ENCODE measurements at places on chromosomes 16 and 17. TPM values are rescaled to one million over a fixed set of nuclear protein-coding genes. Genes with fewer than 3 reads are reported as not detected.

DNA sequence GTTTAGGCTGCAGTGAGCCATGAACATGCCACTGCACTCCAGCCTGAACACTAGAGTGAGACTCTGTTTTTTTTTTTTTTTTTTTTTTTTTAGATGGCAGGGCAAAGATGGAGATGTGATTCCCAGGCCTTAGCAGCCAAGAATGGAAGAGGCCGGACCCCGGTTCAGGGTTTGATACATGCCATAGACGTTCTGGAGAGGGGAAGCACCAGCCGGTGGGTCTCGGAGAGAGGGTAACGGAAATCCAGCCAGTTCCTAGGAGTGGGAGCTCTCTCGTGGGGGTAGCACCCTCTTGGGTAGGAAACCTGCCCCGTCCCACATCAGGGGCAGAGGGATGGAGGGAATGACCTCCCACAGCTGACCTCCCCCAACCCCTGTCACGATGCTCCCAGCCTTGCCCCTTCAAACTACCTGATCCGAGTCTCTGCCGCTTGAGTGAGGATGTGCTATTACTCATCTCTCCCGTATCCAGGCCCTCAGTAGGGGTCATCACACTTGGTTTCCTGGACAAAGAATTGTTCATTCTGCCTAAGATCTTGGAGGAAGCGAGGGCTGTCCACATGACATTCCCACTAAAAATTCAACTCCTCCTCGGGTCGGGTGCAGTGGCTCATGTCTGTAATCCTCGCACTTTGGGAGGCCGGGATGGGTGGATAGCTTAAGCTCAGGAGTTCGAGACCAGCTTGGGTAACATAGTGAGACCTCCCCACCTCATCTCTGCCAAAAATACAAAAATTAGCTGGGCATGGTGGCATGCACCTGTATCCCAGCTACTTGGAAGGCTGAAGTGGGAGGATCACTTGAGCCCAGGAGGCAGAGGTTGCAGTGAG lies 47.3 kb downstream of the MIS12 start:
- DNase-seq = no peak

DNA sequence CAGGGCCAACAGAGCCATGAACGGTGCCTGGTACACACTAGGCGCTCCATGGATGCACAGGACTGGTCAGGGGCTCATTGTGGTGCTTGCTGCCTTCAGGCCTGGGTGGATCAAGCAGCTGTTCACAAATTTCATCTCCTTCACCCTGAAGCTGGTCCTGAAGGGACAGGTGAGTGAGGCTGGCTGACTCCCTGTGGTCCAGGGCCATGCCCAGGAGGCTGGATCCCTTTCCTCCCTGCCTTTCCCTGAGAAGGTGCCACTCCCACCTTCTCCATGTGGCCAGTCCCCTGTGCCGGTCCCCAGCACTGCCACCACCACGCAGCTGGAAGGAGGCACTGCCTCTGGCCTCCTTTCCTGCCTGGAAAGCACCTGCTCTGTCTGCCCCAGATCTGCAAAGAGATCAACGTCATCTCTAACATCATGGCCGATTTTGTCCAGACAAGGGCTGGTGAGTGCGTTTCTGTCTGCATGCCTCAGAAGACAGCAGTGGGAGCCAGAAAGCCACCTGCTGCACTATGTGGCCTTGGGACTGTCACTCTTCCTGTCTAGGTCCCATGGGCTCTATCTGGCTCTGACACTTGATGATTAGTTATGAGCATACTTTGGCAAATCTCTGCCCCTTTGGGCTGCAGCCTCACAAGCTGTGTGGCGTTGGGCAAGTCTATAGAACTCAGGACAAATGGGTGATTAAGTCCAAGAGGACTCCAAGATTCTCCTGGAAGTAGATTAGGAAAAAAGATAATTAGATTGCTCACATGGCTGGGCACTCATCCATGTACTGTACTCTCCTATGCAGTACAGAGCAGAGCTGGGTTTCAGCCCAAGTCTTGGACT lies 9.4 kb downstream of the CETP start:
- DNase-seq = no peak

DNA sequence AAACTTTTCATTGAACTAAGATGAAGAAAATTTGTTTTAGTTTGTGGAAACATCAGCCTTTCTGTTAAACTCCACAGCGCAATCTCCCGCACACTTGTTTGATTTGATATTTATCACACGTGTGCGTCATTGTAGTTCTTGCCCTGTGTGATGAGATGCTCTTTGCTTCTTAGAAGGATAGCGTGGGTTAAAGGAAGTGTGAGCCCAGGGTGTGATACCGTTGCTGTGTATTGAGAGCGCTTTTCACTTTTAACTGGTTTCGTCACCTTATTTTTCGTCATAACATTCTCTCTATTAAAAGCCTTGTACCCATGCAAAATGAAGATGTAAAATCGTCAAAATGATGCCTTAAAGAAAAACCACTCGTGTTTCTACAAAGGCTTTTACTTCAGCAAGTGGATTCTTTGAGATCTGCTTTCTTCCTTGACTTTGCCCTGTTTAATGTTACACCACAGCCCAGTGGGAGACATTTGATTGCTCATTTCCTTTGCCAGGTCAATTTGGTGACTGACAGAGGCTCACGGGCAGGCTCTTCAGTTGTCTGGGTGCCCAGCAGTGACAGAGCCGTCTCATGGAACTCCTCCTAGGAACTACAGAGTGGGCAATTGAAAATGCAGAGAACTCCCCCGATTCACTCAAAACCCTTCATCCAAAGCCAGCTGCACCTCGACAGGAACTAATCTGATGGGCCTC lies 61.1 kb downstream of the RPA1 start:
- DNase-seq = no peak

DNA sequence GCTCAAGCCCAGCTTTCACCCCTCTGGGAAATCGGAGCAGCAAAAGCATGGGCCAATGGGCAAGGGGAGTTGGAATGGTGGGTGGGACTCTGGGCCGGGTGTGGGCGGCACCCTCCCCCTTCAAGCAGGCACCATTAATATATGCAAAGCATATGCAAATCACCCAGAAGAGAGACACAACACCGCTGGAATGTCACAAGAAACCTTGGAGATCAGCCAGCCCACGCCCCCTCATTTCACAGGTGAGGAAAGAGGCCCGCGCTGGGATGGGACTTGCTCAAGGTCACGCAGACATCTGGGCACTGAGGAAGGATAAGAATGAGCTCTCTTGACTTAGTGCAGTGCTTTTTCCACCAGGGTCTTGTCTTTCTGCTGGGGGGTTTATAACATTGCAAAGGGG lies 4.8 kb downstream of the SRCIN1 start:
- DNase-seq = no peak

MRPS23 gene
- 61.3 TPM for total RNA-seq

RAB11FIP4 gene
- total RNA-seq = 4.4 TPM

Data from astrocyte (in vitro differentiated cells and primary cell).